ENCODE measurements at places on chromosomes 1 and 21.

- no peak for DNase-seq
Measured at GRCh38 chr1:196897158-196897828, 9.4 kb downstream of the CFHR4 start.

DNA sequence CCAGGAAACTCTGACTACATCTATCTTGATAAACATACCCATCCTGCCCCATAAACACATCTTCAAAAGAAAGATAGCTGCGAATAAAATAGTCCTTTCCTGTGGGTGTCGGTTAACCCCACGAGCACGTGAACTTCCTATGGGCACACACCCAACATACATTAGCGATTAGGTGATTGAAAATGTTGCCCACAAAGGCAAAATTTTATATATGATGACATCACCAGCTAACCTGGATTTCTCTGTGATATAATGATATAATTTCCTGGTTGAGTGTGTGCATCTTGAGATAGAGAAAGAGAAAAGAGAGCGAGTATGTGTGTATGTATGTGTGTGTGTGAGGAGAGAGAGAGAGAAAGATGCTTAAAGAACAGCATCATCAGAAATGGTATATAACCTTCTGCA is 296.1 kb downstream of the PTPRC start:
- DNase-seq = peak; percentile 86

DNA sequence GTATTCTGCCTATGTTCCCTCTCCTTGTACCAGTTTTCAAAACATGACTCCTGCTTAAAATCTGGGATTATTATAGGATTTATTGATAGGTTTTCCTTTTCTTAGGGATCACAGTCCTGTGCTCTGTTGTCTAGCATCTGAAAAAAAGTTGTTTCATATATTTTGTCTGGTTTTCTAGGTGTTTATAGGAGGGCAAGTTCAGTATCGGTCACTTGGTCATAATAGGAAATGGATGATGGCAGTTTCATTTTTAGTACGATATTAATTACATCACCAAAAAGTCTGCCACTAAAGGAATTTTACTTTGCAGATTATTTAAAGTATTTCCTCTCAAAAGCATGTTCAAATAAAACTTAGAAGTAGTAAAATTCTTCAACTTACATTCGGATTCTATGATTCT is 94.4 kb downstream of the RASAL2 start:
- DNase-seq = no peak

GRCh38 chr1:59096501-59096900 is 200.4 kb upstream of the FGGY start:
- DNase-seq = no peak
